Thoracic aorta (tissue), 2 donors: ENCODE measurements at places on chromosomes 13 and 19. TPM values are rescaled to one million over a fixed set of nuclear protein-coding genes. Genes with fewer than 3 reads are reported as not detected.

The NRTN gene
- not detected for total RNA-seq

- no peak for DNase-seq
Observed at GRCh38 chr13:108895220-108895704, 265.9 kb downstream of the MYO16 start.

The DOCK9 gene
- 102 TPM for total RNA-seq

DNA sequence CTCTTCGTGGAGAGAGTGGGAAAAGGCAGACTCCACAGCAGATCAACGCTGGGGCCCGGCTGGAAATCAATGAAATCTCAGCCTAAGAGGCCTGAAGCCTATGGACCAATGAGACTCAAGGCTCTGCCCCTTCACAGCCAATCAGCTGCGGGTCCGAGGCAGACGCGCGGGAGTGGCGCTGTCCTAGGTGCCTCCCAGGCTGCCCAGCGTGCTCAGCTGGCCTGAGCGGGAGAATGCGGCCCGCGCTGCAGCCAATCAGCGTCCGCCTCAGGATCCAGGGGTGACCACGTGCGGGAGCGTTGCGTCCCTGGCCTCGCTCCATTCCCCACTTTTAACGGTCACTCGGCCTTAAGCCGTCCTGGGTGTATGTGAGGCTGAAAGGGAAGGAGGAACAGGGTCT lies at the start of gene ZBTB32:
ZBTB32 (plus strand) TSS at position 341 of the 400 bp plus-strand sequence. CDS start 10,069 bp downstream, outside the sequence.
- no peak for DNase-seq

GRCh38 chr19:47350630-47351029 lies 1.5 kb downstream of the DHX34 start:
- DNase-seq, result no peak

DNA sequence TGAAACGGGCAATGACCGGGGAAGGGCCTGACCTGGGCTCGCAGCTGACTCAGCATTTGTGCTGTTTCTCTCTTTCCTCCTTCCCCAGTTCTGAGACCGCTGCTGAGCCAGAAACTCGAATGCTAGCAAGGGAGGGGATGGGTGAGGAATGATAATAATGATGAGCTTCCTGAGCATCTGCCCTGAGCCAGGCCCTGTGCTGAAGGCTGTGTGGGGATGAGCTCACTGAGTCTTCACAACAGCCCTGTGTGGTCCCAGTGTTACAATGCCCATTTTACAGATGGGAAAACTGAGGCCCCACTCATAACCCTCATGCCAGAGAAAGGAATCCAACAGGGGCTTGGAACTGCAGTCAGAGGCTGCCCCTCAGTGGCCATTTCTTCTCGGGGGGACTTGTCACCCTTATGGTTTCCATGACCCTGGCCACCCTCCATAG lies 8.1 kb downstream of the SULT2B1 start:
- no peak for DNase-seq

GRCh38 chr13:51305271-51305967 lies 34.1 kb upstream of the SERPINE3 start:
- DNase-seq, result no peak

The CSNK1G2 gene
- total RNA-seq, result 55.5 TPM

DNA sequence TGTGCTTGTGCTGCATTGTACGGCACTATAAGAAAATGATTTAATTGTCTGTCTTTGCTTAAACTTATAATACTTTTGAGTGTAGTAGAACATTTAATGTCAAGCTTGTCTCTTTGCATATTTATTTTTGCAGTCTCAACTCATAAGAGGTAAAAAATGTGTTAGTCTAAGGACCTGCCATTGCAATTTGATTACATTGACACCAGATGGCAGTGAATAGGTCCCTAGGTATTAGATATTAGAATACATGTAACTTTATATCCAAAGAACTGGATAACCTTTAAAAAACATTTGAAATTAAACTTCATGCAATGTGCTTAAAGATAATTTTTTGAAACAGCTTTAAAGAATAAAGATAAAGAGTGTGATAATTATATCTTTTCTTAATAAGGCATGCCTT lies 1421.3 kb downstream of the OLFM4 start:
- DNase-seq, result no peak

- DNase-seq, result no peak
Observed at GRCh38 chr19:2443116-2443784, 13.5 kb downstream of the LMNB2 start.

GRCh38 chr19:14769201-14769600 lies 9.2 kb downstream of the ADGRE2 start:
- DNase-seq, result no peak

DNA sequence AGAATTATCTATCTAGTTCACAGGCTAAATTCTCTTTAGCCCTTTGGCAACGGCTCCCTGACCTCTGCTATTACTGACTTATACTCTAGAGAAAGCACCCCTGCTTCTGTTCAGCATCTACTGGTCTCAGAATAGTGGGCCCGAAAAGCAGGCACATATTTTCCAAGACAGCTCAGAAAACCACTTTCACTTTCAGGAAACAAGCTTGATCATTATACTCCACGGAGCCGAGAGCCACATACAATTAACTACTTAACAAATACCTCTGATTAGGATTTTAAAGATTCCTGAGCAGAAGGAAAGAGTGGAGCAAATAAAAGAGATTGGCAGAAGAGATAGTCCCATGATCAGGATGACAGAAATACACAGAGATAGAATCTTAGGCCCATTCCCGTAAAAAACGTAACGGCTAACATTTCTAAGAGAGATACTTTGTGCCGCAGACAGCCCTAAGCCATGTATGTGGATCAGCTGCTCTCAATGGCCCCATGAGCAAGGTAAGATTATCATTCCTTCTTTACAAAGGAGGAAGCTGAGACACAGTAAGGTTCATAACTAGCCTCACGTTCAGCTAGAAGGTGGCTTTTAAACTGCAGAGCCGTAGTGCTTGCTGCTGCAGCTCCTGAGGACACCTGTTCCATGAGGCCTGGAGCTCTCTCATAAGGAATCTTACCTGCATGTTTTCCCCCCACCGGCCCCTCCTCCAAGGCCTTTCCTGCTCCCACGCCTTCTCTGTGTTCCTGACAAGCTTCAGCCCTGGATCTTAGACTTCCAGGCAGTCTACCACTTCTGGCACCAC lies 227.2 kb downstream of the FOXO1 start:
- no peak for DNase-seq

- peak; percentile 33 for DNase-seq
Observed at GRCh38 chr19:53537521-53538377, at the start of gene ZNF331. Gene ZNF331 (plus strand): TSS chr19:53538145. CDS start chr19:53569377, 31,232 bp downstream.

DNA sequence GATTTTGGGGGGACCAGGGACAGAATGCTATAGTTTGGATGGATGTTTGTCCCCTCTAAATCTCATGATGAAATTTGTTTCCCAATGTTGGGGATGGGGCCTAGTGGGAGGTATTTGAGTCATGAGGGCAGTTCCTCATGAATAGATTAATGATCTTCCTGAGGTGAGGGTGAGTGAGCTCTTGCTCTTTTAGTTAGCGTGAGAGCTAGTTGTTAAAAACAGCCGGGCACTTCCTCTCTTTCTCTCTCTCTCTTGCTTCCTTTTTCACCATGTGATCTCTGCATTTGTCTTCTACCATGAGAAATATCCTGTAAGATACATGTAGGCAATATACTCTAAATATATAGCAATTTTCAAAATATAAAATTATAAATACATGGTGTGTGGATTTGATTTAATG lies 290.8 kb upstream of the PCDH9 start:
- no peak for DNase-seq

GRCh38 chr13:28181413-28181812 lies 43.1 kb downstream of the PAN3 start:
- DNase-seq, result no peak

DNA sequence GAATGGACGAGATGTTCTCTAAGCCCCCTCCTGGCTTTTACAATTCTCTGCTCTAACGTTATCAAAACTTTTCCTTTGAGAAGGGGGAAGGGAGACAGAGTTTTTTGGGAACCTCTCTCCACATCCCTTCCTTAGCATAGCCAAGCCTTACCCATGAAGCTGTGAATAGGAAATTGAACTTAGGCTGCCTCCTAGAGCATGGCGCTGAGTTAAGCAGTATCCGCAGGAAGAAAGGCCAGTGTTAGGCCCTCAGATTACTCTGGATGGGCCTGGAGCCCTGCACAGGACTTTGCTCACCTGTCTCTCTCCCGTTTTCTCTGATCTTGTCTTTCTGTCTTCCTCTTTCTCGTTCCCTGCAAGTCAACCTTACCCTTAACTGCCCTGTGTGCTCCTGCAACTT lies 39.6 kb downstream of the CYP2B6 start:
- no peak for DNase-seq

DNA sequence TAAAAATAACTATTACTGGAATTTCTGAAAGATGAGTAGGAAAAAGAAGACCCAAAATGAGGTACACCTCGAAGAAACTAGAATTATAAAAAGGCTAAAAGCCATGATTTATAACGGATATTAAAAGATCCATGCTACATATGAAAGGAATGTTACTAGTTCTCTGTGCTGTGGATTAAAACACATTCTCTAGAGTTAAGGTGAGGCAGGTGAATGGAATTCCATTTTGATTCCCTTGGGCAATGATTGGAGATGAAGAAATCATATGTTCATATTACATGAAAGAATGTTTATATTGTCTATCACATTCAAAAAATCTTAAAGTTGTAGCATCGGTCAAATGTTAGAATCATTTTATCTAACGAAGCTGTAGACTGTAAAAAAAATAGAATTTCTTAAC lies 783.7 kb downstream of the PCDH9 start:
- no peak for DNase-seq

The TLE2 gene
- 154 TPM for total RNA-seq

The EFNB2 gene
- 45.2 TPM for total RNA-seq

- no peak for DNase-seq
Observed at GRCh38 chr13:48631441-48631840, 22.3 kb upstream of the CYSLTR2 start.

DNA sequence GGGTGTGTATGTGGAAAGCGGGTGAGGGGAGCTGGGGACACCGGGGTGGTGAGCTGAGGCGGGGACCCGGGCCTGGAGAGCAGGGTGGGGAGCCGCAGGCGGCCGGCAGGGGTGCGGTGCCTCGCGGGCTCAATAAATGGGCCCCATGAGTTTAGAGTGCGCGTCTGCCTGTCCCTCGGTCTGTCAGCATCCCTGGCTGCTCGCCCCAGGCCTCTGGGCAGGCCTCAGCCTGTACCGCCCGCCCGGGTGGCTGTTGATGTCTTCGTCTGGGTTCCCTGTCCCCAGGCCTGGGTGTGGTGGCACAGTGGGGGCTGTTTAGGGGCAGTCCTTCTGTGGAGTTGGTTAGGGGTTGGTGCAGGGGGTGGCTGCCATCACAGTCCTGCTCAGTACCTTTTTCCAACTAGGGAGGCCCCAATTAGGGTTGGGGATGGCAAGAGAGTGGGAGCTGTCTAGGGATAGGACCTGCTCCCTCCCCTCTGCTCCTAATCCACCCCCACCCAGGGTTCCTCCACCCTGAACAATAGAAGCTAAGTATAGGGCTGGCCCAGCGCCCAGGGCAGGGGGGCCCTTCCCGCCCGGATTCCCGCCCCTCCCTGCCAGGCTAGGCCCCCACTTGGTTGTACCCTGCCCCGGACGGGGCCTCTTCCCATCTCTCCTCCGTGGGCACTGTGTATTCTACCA lies 12.2 kb downstream of the CIC start:
- no peak for DNase-seq

- no peak for DNase-seq
Observed at GRCh38 chr13:98780451-98780850, 28.0 kb upstream of the SLC15A1 start.

DNA sequence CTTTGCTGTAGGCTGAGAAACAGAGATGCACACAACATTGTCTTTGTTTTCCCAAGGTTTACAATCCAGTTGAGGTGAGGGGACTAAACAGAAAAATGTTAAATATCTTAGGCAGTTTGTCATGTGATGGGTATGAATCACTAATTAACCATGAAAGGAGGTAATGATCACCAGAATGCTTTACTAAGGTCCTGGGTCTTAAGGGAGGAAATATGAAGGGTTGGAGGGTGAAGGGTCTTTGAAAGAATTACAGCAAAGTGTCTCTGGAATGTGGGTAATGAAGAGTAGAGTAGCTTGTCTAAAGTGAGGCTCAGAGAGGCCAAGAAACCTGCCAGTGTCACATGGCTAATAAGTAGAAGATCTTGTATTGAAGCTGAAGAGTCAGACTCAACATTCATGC lies 19.0 kb downstream of the BIVM start:
- DNase-seq, result no peak

DNA sequence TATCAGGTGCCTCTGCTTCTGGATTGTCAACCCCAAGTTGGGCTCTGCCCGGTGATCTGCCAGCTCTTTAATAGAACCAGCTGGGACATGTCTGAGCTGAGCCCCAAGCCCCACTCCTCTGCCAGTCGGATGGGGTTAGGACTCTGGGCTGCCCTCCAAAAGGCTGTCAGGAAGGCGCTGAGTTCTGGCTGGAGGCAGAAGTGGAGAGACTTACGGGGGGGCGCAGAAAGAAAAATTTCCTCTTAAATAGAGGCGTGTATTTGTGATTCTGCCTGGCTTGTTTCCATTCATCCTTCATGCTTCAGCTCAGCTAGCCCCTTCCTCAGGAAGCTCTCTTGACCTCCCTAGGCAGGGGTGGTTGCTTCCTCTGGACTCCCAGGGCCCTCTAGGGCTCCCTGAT lies 985 bp upstream of the KCNK6 start:
- DNase-seq, result no peak

The EHD2 gene
- 141 TPM for total RNA-seq

DNA sequence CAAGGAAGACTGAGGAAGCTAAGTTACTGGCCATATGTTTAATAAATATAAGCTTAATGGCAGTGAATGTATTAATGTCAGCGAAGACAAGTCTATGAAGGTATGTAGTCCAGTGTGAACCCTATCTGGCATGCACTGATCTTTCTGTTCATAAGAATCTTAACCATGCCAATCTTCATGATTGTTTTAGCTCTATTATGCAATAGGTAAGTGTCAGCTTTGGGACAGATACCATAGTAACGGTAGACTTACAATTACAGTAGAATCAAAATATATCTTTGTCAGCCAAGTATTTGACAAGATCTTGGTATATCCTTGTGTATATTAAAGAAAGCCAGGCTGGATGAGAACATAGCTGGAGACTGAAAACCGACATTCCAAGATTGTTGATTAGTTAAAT lies 428.5 kb downstream of the SPRY2 start:
- DNase-seq, result no peak

The SERTM1 gene
- not detected for total RNA-seq

- DNase-seq, result no peak
Observed at GRCh38 chr19:13101590-13102415, 855 bp downstream of the LYL1 start.

The DHDH gene
- 3.7 TPM for total RNA-seq

DNA sequence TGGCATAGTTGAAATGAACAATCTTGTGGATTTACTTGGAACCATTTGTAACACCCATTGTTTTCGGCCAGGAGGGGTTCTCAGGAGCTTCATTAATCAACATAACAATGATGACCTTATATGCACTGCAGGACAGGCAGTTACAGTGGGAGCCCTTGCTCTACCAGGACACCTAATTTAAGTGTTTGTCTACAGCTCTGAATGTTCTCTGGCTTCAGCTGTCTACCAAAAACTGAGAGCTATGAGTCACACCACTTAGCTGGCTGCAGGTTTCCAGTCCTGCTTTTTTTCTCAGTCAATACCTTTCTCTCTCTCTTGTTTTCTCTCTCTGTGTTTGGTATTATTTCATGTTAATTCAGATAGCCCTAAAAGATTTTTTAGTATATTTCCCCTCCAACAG lies 105.4 kb upstream of the MBNL2 start:
- no peak for DNase-seq
